Hindlimb muscle (tissue), 1 donor: ENCODE measurements at places on chromosomes 1 and 21.

- DNase-seq = no peak
Observed at GRCh38 chr1:87369736-87370478, 41.2 kb downstream of the LMO4 start.

GRCh38 chr1:54037476-54037875 lies 15.5 kb downstream of the TMEM59 start:
- no peak for DNase-seq

- no peak for DNase-seq
Observed at GRCh38 chr1:200624679-200625335, 4.3 kb upstream of the KIF14 start.

DNA sequence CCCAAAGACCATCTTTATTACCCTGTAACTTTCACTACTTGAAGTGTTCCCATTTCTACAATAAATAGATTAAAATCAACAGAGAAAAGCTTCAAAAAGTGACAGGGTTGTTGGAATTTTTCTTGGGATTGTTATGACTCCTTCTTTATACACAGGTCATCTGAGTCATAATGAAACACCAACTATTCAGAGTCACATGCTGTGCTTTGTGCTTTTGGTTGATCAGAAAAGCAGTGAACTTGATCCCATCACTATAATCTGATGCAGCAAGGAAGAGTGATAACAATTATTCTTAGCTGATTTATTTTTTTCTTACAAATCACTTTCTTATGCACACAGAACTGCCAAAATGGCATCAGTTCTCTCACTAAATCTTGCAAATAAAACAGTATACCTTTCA lies 422.9 kb downstream of the PTBP2 start:
- DNase-seq = no peak

GRCh38 chr1:22342734-22343191 lies 108.9 kb upstream of the ZBTB40 start:
- no peak for DNase-seq

GRCh38 chr21:22409571-22409970 lies 1411.4 kb downstream of the NCAM2 start:
- no peak for DNase-seq

DNA sequence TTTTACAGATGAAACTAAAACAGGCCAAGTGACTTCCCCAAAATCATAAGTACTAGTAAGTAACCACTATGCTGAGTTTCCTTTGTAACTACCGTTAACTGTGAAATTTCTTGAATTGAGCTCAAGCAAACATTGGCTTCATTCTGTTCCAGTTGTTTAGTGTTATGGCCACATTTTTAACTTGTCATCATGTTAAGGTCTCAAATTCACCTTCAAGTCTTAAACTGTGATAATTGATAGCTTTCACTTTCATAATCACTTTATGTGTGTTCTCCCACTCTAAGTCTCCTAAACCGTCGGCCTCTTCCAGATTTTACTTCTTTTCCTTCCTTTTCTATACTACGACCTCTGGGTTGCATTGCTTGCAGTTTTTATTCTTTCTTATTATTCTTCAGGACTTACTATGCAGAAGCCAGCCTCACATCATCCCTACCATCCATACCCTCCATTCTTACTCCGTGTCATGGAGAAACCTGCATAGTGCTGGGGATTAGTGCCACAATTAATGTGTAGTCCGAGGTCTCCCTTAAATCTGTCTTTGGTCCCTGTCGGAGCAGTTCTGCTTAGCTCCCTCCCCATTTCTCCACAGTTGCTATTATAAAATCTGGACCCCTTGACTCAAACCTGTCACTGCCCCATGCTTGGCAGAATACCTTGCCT lies 5.8 kb downstream of the KIF1B start:
- no peak for DNase-seq

DNA sequence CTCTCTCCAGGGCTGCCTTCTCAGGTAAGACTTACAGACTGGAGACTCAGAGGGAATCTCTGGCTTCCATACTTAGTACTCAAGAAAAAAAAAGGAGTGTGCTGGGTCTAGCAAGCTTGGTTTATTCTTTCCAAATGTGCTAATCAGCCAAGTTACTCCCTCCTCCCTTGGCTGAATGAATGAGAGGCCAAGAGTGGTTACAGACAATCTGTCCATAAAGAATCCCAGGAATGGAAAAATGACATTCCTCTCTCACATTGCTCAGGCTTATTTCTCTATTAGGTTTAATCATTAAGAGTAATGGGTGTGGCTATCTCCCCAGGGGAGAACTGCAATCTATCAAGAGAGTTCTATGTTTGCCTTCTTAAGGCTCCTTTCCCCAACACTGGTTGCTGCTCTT lies 547.3 kb upstream of the PLXNA2 start:
- DNase-seq = no peak

DNA sequence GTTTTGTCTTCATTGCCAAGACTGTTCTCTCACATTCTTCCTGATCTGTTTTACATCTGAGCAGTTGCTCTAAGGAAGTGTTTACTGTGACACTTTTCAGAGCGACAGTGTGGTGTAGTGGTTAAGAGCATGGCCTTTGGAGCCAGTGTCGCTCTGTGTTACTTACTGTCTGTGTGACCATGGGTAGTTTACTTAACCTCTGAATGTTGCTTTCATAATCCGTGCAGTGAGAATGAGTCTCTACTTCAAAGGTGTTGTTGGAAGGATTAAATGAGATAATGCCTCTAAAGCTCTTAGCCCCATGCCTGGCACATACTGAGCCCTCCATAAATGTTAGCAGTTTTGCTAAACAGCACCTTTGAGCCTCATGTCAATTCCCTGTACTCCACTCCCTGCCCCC lies 35.9 kb upstream of the ZFP69B start:
- no peak for DNase-seq

- no peak for DNase-seq
Observed at GRCh38 chr1:92599184-92599583, 112.5 kb upstream of the GFI1 start.

- DNase-seq = no peak
Observed at GRCh38 chr1:93716941-93717368, 35.3 kb upstream of the BCAR3 start.

- peak; percentile 33 for DNase-seq
Observed at GRCh38 chr1:145961425-145962156, 2.8 kb downstream of the ANKRD34A start.

- DNase-seq = no peak
Observed at GRCh38 chr1:202074985-202075384, 47.7 kb upstream of the GPR37L1 start.

- DNase-seq = no peak
Observed at GRCh38 chr21:44557491-44558328, 885 bp downstream of the KRTAP10-3 start.

- DNase-seq = no peak
Observed at GRCh38 chr1:208778417-208778816, 534.2 kb upstream of the PLXNA2 start.

GRCh38 chr21:41357546-41357945 lies 4.3 kb upstream of the MX2 start:
- DNase-seq = no peak

- DNase-seq = peak; percentile 68
Observed at GRCh38 chr1:61337981-61338848, 255.9 kb downstream of the NFIA start.

DNA sequence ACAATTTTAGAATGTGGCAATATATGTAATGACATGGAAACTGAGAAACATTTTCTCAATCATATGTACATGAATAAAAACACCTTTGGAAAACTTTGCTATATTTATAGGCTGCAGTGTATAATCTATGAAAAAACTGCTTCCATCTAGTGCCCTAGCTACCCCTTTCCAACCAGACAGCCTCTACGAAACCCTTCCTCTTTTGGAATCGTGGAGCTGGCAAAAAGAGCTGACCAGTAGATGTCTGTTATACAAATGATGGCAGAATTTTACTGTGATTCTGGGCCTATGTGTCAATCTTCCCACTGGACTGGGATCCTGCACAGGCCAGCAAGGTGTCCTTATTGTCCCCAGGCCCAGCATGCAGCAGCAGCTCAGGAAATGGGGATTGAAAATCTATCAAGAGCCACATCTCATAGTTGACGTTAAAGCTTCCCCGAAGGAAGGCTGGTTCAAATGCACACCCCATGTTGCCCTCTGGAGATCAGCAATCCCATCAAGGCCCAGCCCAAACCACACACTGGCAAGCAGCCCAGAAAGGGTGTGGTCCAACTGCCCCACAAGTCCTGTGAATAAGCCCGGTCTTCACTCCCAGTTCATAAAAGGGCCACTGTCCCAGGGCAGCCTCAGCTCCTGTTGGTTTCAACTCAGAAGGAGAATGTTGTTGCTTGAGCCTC lies 8.8 kb upstream of the FAM20B start:
- DNase-seq = peak; percentile 65

GRCh38 chr1:153533689-153534201 lies 2.0 kb downstream of the S100A6 start:
- DNase-seq = no peak

- no peak for DNase-seq
Observed at GRCh38 chr1:163047951-163048659, 21.1 kb upstream of the RGS4 start.

DNA sequence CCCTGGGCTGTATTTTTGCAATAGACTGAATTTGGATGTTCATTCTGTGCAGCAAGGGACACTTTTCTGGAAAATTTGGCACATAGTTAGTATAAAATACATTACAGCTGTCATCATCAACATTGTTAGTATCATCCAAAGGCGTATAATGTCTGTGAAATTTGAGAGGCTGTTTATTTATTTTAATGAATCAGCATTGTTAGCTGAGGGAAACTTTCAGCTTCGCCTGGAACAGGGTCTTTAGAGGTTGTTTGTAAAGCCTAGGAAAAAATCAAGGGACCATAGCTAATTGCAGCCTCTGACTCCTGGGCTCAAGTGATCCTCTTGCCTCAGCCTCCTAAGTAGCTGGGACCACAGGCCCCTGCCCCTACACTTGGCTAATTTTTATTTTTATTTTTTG lies 106.8 kb upstream of the USP24 start:
- DNase-seq = no peak

DNA sequence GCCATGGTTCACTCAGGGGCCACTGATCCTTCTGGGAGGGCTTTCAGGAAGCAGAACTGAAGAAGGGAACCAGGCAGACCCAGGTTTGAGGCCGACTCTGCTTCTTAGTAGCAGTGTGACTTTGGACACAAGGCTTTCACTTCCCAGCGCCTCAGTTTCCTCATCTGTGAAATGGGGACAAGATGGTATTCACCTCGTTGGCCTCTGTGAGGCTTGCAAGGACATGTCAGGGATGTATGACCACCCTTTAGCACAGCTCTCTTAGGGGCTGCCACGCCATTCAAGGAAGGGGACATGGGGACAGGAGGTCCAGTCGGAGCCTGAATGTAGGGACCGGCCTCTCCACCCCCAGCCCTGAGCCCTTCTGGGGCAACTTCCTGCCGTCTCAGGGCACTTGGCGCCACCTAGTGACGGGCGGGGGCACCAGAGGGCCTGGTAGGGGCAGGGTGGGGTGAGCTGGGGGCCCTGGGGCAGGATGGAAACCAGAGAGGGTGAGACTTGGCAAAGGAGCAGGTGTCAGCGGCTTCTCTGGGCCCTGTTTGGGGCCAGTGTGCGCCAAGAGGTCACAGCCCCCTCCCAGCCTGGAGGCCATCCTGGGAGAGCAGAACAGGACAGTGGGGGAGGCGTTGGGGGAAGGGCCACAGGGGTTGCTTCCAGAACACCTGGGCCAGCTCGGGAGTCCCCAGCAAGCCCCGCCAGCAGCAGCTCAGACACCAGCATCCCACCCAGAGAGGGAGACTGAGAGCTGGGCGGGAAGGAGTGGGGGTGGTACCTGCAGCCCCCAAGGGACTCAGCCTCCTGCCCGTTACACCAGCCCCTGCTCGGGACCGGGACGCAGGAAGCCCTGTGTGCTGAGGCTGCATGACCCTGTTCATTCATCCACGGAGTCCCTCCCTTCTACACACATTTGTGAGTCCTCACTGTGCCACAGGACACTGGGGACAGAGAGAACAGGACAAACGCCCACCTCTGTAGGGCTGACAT lies 102.5 kb upstream of the TARDBP start:
- DNase-seq = no peak

GRCh38 chr1:101278845-101279244 lies 42.0 kb downstream of the S1PR1 start:
- DNase-seq = no peak

- DNase-seq = no peak
Observed at GRCh38 chr1:101139130-101139529, 97.7 kb upstream of the S1PR1 start.

DNA sequence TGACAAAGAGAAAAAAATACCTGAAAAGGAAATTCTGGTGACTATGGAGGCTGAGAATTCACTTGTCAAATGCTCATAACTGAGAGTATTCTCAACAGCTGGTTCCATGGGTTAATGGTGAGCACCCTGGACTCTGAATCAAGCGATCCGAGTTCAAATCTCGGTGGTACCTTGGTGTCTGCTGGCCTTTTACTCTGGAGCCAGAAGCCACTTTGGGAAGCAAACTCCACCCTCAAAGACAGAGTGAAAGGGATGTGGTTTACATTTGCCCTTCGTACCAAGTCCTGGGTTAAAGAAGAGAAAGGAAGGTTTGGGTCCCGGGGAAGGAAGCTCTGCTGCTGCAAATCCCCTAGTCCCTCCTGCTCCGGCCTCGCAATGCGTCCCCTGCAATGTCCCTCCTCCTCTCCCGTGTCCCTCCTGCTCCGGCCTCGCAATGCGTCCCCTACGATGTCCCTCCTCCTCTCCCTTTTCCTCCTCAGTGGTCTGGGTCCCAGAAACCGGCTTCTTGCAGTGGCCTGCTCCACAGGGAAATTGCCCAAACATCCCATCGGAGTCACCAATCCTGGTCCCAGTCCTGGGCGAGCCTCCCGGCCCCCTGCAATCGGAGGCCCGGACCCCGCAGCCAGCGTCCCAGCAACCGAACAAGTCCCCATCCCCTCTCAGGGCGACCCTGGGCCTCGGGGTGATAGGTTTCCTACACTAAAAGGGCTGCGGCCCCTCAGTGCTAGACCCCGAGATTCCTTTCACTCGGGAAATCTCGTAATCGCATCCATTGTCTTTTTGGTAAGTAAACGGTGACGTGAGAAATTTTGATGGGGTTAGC lies 129.4 kb downstream of the PPIAL4G start:
- no peak for DNase-seq

- no peak for DNase-seq
Observed at GRCh38 chr1:108071601-108072000, 106.6 kb upstream of the VAV3 start.

DNA sequence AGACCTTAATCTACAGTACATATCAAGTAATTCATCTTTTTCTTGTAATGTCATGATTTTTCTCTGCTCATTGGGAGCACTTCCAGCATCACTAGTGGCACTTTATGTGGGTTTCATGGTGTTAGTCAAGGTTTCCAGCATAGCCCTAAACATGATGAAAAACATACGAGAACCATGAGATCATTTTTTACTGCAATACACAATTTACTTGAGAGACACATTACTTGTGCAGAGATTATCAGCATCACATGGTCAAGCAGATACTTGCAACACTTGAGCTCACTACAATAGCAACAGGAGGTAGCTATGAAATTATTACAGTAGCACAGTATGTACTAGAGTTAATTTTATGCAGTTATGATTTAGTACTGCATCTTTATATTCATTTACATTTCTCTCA lies 36.4 kb downstream of the ITGB3BP start:
- no peak for DNase-seq

- no peak for DNase-seq
Observed at GRCh38 chr1:103447471-103447870, 78.0 kb upstream of the RNPC3 start.

GRCh38 chr1:92483610-92484471 lies 2.9 kb downstream of the GFI1 start:
- no peak for DNase-seq

- DNase-seq = no peak
Observed at GRCh38 chr1:203101813-203102634, 16.2 kb upstream of the MYOG start.

GRCh38 chr1:43069461-43070050 lies 102.5 kb downstream of the EBNA1BP2 start:
- no peak for DNase-seq

GRCh38 chr1:161162806-161163205 lies 3.4 kb upstream of the PPOX start:
- no peak for DNase-seq

GRCh38 chr1:165551469-165551868 lies 7.7 kb downstream of the LRRC52 start:
- DNase-seq = no peak
